ENCODE measurements at places on chromosomes 16 and 17.

GRCh38 chr16:67703626-67704025, 15.5 kb downstream of the GFOD2 start:
- no peak for DNase-seq

DNA sequence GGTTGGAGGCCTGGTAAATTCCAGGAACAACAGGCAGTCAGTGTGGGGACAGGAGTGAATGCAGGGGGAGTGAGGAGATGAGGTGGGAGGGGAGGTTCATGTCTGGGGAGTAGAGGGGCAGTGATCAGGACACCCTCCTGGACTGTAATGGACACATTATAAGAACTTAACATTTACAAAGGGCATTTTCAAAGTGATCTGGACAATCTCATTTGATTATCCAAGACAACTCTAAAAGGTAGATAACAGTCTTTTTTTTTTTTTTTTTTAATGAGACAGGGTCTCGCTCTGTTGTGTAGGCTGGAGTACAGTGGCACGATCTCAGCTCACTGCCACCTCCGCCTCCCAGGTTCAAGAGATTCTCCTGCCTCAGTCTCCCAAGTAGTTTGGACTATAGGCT, 5.7 kb downstream of the SDK2 start:
- DNase-seq, result no peak

DNA sequence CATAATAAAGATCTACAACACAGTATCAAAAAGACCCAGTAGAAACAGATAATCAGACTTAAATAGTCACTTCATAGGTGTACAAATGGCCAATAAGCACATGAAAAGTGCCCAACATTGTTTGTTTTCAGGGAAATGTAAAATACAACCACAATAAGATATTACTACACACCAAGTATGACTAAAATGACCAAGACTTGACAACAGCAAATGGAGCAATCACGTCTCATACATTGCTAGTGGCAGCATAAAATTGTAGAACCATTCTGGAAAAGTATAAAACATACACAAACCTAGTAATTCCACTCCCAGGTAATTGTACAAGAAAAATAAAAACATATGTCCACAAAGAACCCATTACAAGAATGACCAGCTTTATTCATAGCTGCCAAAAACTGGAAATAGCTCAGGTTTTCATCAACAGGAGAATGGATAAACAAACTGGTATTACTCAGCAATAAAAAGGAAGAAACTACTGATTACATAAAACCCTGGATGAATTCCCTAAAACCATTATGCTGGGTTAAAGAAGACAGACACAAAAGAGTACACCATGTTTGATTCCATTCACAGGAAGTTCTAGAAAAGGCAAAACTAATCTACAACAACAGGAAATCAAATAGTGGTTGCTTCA, 85.6 kb downstream of the TTC19 start:
- no peak for DNase-seq

GRCh38 chr17:58337210-58337599, 8.6 kb upstream of the TSPOAP1 start:
- DNase-seq, result no peak

GRCh38 chr17:42273474-42274252, 2.5 kb downstream of the STAT5B start:
- DNase-seq, result no peak

DNA sequence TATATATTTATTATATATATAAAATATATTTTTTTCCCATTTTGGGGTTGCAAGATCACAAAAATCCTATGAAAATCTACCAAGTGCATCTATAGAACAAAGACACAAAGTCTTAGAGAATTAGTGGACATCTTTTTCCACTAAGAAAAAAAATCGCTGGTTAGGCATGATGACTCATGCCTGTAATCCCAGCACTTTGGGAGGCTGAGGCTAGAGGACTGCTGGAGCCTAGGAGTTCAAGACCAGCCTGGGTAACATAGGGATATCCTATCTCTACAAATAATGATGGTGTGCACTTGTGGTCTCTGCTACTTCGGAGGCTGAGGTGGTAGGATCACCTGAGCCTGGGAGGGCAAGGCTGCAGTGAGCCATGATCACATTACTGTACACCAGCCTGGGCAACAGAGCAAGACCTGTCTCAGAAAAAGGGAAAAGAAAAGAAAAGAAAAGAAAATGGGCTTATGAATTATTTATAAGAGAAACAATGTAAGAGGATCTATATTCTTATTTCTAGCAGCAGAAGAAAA, 185.1 kb upstream of the PSMD7 start:
- DNase-seq, result no peak

DNA sequence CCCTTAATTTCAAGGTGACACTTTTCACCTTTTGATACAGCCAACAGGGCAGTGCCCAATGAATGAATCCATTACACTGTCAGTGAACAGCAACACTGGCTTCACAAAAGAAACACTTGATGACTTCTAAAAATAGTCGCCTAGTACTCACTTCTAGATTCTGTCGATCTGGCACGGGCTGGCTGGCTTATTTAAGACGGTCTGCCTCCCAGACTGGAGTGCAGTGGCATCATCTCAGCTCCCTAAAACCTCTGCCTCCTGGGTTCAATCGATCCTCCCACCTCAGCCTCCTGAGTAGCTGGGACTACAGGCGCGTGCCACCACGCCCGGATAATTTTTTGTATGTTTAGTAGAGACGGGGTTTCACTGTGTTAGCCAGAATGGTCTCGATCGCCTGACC, 1.9 kb downstream of the NDUFAB1 start:
- no peak for DNase-seq

DNA sequence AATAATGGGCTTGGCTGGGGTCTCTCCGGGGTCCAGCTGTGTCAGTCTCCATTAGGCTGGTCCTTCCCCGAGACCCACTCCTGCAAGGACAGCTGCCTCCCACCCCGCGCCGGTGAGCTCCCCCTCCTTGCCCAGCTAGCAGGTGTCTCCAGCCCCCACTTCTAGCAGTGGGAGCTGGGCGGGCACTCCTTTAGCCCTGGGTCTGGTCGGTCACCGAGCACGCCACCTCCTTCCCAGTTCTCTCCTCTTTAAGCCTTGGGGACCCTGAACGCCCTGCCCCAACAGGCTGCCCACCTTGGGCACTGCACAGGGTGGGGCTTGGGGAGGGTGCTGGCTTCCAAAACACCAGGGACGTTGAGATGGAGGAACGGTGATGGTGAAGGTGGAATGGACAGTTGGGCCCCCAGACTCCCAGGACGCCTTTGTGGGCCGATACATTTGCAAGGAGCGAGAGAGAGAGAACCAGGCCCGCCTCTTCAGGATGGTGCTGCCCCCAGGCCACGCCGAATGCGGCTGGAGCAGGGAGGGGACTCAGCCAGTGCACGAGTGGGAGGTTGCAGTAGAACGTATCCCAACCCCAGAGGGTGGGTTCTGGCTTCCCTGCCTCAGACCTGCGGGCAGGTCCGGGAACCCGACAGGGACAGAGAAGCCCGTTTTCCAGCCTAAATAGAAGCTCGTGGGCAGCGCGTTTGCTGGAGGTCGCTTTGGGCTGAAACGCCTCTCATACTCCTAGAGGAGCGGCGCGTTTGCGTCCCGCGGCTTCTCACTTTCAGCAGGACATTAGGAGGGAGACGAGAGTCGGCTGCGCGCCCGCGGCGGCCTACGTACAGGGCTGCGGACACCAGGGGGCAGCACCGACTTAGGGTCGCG, 10.7 kb downstream of the TBX2 start:
- DNase-seq, result peak; percentile 66

DNA sequence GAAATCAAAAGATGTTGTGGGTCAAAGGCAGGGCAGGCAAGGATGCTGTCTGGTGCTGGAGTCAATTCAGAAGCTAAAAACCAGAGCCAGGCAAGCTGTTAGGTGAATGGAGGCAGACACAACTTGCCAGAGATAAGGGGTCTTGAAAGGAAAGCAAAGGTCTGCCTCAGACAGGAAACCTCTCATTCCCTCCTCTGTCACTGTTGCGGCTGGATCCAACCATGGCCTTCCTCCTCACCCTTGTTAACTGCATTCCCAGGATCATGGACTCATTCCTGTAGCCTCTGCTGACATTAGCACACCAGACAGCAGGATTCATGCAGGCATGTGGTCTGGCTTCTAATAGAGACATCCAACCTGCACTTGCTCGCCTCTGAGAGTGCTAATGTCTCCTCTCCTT, 186.7 kb upstream of the HS3ST3A1 start:
- no peak for DNase-seq

DNA sequence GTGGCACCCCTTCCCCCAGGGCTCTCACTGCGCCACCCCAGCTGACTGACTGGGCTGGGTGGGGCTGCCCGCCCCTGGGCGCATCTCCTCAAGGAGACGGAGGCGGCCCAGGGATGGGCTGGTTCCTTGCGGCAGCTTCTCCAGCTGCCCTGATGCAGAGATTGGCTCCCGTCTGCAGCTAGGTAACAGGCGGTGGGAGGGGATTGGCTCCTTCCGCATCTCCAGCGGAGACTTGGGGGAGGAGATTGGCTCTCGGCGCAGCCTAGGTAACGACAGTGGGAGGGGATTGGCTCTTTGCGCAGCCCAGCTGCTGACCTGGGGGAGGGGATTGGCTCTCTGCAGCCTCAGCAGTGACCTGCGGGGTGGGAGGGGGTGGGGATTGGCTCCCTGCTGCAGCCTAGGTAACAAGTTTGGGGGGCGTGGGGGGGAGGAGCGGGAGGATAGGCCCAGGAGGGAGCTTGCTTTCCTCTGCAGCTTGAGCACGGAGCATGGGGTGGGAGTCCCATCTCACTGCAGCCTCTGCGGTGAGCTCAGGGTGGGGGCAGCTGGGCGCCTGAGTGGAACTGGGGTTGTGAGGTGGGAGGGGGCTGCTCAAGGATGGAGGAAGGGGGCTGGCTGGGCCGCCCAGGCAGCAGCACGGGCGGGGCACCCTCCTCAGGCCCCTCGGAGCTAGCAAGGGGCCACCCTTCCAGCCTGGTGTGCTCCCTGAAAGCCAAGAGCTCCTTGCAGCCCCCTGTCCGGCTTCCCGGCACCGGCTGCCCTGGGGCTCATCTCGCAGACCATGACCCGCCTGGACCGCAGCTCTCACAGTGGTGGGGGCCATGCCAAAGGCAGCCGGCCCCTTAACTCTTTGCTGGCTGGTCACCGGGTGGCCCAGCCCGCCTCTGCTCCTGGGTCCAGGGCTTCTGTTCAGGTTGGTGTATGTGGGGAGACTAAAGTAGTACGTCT, 6.4 kb downstream of the NFE2L1 start:
- DNase-seq, result no peak

- no peak for DNase-seq
Observed at GRCh38 chr16:79452671-79453070, 147.9 kb downstream of the MAF start.

All from stimulated activated CD4-positive, alpha-beta T cell treated with anti-CD3 and anti-CD28 coated beads, TNF-alpha, amount 100 ng/mL, for 4 hours (primary cell).